SK-MEL-5 (cell line): ENCODE measurements at places on chromosomes 5 and 9. TPM values are rescaled to one million over a fixed set of nuclear protein-coding genes. Genes with fewer than 3 reads are reported as not detected.

The NUTM2G gene
- total RNA-seq = not detected in 2 replicates

The CCDC180 gene
- total RNA-seq = 0.37 and 0.88 TPM in 2 replicates

The SLC25A2 gene
- total RNA-seq = 0.11 TPM in 1 of 2 replicates, not detected in the other

The TRIM23 gene
- total RNA-seq = 16.5 and 19.7 TPM in 2 replicates

The IGFBPL1 gene
- 7.9 and 8.5 TPM in 2 replicates for total RNA-seq

The CARTPT gene
- total RNA-seq = not detected in 2 replicates

The C1QTNF3 gene
- 0.59 and 0.77 TPM in 2 replicates for total RNA-seq
